RPMI7951 (cell line): ENCODE measurements at places on chromosomes 5 and 9. TPM values are rescaled to one million over a fixed set of nuclear protein-coding genes. Genes with fewer than 3 reads are reported as not detected.

The APBA1 gene
- 0.10 and 0.12 TPM in 2 replicates for total RNA-seq

- DNase-seq: no peak
These were observed 6.1 kb downstream of the PTCD2 start for GRCh38 chr5:72326306-72326649.

DNA sequence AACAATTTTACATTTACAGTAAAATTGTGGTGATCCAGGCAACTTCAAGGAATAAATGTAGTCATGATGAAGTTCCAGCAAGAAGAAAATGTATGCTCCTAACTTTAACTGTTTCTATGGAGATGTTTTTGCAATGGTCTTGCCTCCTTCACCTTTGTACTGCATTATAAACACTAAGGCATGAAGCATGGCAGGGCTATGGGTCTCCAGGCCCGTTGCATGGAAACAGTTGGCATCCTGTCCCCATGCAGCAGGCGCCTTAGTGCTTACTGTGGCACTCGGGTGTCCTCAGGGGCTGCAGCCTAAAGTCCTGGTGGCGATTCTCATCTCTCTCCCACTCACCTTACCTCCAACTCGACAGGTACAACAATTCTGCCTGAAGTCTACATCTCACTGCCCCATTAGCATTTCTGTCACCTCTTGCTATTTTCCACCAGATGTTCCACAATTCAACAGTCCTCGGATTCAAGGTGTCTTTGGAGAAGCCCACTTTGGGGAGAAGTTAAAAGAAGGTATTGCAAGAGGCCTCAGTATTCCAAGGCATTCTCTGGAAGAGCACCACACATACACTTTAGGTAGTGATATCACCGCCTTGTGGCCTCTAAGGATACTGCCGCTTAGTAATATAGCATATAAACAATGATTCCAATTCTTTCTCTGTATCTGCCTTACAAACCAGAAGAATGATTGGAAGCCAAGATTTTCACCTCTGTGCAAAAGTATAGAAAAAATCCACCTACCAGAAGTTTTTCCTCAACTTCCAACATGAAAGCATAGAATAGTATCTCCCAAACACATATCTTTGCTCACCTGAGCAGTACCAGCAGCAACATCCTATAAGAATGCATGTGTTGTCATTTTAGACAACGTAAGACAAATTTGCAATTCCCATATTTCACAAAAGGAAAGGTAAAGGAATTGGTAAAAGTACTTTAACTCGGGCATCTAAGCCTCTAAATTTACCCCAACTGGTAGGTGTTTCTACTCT is 5.1 kb downstream of the LIFR start:
- DNase-seq: peak; percentile 45

The OGN gene
- total RNA-seq: not detected in 2 replicates

DNA sequence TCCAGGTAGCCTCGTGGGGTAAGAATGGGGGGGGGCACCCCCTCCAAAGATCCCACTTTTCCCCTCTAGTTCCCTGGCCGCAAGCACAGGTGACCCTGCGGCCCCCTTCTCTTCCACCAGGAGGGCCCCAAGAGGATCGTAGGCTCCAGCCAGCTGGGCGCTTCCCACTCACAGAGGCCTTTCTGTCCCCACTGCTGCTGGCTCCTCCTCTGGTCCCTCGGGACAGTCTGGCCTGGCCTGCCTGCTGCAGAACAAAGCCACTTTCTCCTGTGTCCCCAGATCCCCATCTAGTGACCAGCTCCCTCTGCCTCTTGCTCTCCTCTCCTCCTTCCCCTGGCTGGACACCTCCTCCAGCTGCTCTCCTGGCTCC is 534 bp upstream of the SAPCD2 start:
- DNase-seq: peak; percentile 53

DNA sequence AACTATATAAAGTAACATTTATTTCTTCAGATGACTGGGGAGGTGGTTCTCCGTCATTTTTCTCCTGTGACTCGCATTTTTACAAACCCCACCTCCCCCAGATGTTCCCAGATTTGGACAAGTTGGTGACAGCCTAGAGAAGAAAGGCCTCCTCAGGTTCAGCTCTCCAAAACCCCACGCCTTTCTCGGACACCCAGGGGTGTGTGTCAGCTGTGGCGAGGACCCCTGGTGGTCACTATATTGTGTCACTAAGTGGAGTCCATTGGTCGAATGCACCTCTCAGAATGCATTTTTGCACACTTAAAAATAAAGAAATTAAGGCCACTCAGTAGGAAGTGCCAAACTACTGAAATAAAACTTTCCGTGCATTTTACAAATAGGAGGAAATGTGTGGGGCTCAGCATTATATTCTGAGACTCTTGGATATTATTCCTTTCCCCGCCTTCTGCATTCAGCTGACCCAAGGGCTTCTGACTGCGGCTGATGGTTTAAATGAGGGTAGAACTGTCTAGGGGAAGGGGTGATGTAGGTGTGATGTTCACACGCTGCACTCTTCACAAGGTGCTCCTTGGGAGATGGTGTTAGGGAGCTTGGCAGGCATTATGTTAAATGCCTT is 47.6 kb downstream of the ACO1 start:
- peak; percentile 49 for DNase-seq

- no peak for DNase-seq
These were observed 99.0 kb upstream of the DAB2 start for GRCh38 chr5:39523821-39524220.

The PCDHB7 gene
- 0.39 and 0.48 TPM in 2 replicates for total RNA-seq

The SLC36A3 gene
- not detected in 2 replicates for total RNA-seq

- DNase-seq: no peak
These were observed 3.6 kb upstream of the OLFM1 start for GRCh38 chr9:135083831-135084230.

DNA sequence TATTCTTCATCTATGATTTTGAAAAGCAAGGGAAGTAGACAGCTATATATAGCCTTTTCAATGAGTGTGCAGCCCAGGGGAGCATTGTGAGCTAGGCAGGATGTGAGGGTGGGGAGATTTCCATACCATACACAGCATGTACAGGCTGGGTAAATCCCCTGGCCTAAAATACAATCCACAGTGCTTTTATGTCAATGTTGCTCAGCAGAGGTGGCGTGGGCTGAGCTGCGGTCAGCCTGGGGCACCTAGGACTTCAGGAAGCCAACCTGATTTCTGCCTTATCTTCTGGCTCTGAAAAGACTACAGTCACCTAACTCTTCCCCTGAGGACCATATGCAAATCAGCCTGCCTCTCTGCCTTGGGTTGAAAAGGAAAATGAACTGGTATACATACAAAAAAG is 6.3 kb upstream of the GARIN3 start:
- DNase-seq: no peak

The PAEP gene
- 0.39 TPM in 1 of 2 replicates, not detected in the other for total RNA-seq

DNA sequence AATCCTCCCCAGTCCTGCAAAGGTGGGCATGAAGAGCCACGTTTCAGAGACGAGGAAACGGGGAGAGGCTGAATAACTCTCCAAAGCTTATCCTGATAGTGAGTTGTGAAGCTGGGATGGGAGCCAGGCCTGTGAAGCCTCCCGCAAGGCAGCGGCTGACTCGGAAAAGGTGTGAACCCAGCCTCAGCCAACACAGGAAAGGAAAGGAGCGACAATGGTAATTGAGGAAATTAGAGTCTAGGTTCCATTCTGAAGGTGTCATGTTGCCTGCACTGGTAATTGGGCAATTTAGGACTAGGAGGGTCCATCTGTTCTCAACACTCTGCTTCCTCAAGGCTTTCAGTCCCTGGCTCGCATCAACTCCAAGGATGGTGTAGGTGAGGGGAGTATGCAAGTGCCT is 83.4 kb downstream of the LIFR start:
- DNase-seq: no peak

DNA sequence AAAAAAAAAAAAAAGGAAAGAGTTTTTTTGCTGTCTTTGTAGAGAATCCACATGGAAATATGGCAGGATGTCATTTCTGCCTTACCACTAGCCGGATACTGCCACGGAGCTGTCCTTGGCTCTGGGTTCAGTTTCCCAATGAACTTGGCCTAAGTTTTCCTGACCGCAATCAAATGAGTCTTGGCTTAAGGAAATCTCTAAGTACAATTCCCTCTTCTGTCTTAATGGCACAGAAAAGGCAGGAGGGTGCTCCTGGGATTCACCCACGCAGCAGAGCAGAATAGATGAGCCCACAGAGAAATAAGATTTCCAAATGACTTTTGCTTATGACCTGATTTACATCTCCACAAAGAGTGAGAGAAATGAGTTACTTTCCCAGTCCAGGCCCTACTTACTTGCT is 284.0 kb upstream of the VLDLR start:
- DNase-seq: no peak

The UNC5A gene
- total RNA-seq: 0.10 TPM in 1 of 2 replicates, not detected in the other

The GRIN3A gene
- total RNA-seq: not detected in 2 replicates

The CCNO gene
- total RNA-seq: 1.2 and 2.6 TPM in 2 replicates

- DNase-seq: peak; percentile 11
These were observed 21.6 kb downstream of the UBAC1 start for GRCh38 chr9:135939351-135940265.

- DNase-seq: no peak
These were observed 79.6 kb downstream of the MACROH2A1 start for GRCh38 chr5:135319458-135319857.

The TMEM171 gene
- 9.4 and 11.9 TPM in 2 replicates for total RNA-seq

GRCh38 chr5:151483647-151484046 is 36.2 kb downstream of the SLC36A1 start:
- DNase-seq: no peak

DNA sequence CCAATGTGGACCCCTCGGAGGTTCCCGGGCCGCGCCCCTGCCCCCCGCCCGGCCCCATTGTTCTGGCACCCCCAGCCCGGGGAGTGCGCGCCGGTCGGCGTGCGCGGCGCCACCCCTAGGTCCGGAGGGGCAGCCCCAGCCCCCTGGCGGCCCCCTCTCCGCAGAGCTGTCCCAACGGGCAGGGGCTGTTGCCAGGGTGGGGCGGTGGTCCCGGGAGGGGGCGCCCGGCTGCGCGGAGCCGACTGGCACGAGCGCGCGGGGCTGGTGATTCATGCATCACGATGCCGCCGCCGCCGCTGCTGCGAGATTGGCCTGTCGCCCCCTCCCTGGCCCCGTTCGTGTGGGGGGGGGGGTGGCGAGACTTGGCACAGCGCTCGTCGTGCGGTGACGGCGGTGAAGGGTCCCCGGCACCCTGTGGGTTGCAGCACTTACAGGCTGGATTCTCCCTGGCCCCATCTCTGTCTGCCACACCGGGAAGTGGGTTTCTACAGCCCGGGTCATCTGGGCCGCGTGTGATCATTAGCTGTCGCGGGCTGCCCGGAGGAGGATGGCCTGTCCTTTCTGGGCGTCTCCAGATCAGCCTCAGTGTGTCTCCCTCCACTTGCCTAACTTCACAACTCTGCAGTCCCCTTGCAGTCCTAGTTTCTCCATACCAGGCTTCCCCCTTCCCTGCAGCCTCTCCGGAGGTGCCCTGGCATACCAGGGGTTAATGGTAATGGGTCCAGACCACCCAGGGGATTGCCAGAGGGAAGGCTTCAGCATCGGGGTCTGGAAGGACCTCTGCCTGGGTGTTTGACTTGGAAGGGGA is 858 bp downstream of the NCS1 start:
- no peak for DNase-seq

- DNase-seq: no peak
These were observed 16.0 kb downstream of the CAPSL start for GRCh38 chr5:35922468-35922867.

DNA sequence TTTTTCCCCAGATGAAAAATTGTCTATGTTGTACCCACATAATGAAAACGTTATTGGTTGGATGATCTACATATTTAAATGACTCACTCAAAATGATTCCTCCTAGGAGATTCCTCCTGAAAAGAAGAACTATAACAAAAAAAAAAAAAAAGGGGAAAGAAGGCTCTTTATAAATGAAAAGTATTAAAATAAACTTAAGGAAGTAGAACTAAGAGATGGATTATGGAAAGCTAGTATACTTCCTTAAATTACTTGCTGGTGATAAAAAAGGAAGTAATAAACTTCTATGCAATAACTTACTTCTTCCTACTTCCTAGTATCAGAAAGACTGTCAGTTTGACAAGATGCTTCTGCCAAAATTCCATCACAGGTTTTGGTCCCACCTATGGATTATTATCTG is 1087.7 kb downstream of the CDH12 start:
- DNase-seq: no peak

The WNT8A gene
- total RNA-seq: not detected in 2 replicates

The ANKRD55 gene
- 0.24 and 0.49 TPM in 2 replicates for total RNA-seq

DNA sequence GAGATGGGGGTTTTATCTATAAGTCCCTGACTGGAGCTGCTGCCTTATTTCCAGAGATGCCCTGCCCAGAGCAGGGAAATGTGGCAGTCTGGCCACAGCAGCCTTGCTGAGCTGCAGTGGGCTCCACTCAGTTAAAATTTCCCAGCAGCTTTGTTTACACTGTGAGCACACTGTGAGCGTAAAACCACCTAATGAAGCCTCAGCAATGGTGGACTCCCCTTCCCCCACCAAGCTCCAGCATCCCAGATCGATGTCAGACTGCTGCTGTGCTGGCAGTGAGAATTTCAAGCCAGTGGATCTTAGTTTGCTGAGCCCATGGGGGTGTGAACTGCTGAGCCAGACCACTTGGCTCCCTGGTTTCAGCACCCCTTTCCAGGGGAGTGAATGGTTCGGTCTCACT is 208.7 kb upstream of the RAI14 start:
- no peak for DNase-seq

- no peak for DNase-seq
These were observed 81.5 kb downstream of the PRKACG start for GRCh38 chr9:68932458-68932857.

DNA sequence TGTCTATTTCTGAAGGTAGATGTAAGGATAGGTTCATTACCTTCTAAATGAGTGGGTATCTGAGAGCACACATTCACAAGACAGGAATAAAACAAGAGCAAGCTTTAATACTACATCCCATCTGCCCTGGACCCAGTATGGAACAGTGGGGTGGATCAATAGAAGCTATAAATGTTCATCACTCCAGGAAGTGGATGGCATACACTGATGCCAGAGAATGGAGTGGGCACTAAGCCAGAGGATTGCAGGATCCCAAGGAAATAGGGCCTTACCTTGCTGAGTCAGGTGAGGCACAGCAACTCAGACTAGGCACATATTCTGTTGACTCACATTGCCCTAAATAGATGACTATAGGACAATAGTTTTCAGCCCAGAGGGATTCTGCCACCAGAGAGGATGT is 21.3 kb upstream of the COX7C start:
- no peak for DNase-seq

The ACSL6 gene
- not detected in 2 replicates for total RNA-seq

DNA sequence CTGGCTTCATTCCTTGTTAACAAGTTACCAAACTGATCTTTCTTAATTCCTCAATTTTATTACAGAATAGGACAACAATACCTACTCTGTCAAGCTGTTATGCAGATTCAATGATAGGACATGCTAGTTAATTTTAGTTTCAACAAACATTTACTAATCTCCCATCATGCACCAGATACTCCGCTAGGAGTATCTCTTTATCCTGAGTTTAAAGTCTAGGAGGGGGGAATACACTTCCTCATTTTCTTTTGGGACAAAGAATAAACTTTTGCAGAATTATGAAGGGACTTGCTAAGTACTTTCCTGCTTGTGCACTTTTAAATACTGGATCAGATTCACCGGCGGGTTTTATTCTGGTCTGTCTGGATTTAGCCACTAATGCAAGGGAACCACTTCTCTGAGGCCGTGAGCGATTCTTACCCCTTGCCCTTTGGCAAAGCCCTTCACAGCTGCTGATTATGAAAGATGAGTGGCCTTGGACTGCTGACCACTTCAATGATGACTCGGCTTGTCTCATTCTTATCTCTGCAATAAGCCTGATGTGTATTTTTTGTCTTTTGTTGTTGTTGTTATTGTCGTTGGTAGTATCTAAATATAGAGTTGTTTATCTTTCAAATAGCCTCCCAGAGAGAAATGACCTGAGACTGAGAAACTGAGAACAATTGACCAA is 73.9 kb downstream of the RMI1 start:
- peak; percentile 1 for DNase-seq

The FOXD4L3 gene
- not detected in 2 replicates for total RNA-seq

- DNase-seq: no peak
These were observed 193.3 kb upstream of the PANK3 start for GRCh38 chr5:168772316-168772961.

The ADAMTS2 gene
- 0.49 and 0.60 TPM in 2 replicates for total RNA-seq
